ENCODE measurements at places on chromosomes 6 and 20. TPM values are rescaled to one million over a fixed set of nuclear protein-coding genes. Genes with fewer than 3 reads are reported as not detected.

TMEM200A gene
- 0.42 TPM for polyA plus RNA-seq

NAPB gene
- polyA plus RNA-seq = 60.1 TPM

CPXM1 gene
- polyA plus RNA-seq = 12.3 TPM

AIG1 gene
- 47.9 TPM for polyA plus RNA-seq

SEL1L2 gene
- polyA plus RNA-seq = not detected

ZNF334 gene
- 2.2 TPM for polyA plus RNA-seq

TFAP2C gene
- polyA plus RNA-seq = 4.0 TPM

GRCh38 chr6:36155662-36156061 lies 25.3 kb downstream of the MAPK13 start:
- no peak for DNase-seq

GRCh38 chr6:115058414-115059211 lies 715.8 kb upstream of the HS3ST5 start:
- DNase-seq = no peak

- DNase-seq = no peak
These were observed 20.1 kb downstream of the KIF16B start for GRCh38 chr20:16553101-16553500.

DNA sequence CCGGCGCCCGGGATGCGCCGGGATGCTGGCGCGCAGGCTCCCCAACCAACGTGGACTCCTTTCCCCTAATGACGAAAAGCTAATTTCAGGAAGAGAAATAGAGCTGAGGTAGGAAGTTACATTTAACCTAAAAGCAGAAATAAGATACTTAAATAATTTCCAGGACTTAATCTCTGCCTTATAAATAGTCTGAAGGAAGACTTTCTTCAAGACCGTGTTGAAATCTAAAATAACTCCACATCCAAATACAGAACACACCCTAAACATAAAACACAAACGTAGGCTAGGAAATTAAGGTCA lies 1.3 kb downstream of the ASF1A start:
- DNase-seq = no peak

- DNase-seq = peak; percentile 40
These were observed 91.1 kb upstream of the PMEPA1 start for GRCh38 chr20:57800791-57801430.

- DNase-seq = no peak
These were observed 86.7 kb upstream of the F13A1 start for GRCh38 chr6:6407071-6407741.

- DNase-seq = no peak
These were observed 26.5 kb downstream of the ZNF292 start for GRCh38 chr6:87181903-87182302.

DNA sequence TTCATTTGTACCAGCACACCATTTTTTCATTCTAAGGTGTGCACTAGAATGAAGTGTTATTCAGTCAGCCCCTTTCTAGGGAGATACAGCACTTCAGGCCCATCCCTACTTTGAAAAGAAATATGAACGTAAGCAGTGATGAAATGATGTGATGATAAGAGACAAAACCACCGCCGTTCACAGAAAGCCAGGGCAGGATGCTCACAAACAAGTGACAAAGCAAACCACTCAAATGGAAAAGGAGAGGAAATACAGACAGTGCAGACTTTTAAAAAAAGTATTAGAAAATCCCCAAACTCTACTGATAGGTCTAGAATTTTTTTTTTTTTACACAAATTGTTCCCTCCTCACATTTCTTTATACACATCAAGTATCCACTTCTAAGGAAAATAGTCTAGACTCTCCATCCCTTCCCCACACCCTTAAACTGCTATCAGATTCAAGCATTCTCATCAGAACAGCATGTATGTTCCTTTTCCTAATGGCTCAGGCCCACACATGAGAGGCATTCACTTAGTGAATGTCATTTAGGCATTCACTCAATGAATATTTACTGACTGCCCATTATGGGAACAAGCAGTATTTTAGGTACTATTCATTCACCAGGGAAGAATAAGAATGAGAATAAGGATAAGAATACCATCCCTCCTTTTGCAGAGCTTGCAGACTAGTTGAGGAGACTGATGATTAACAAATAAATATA lies 243.5 kb downstream of the GMPR start:
- no peak for DNase-seq

DNA sequence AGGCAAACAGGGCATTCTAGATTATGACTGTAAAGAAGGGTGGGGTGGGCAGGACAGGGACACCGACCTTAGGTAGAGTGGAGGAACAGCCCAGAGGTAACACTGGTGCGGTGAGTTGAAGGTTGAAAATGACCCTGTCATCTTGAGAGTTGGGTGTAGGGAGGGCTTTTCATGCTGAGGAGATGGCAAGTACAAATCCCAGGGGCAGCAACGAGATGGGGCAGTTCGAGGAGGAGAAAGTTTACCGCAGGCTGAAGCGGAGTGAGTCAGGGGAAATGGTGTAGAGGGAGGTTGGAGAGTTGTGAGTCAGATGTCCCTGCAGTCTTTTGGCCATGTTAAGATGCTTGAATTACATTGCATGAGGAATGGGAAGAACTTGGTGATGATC lies 101.1 kb downstream of the HIVEP1 start:
- no peak for DNase-seq

- peak; percentile 40 for DNase-seq
These were observed 1.8 kb upstream of the CARMIL1 start for GRCh38 chr6:25277386-25277785.

GRCh38 chr20:12023194-12023795 lies 105.6 kb downstream of the BTBD3 start:
- no peak for DNase-seq

- no peak for DNase-seq
These were observed 33.9 kb upstream of the ALDH8A1 start for GRCh38 chr6:134983823-134984222.

GRCh38 chr6:127514773-127515227 lies 4.3 kb downstream of the MTCL3 start:
- DNase-seq = peak; percentile 84

DNA sequence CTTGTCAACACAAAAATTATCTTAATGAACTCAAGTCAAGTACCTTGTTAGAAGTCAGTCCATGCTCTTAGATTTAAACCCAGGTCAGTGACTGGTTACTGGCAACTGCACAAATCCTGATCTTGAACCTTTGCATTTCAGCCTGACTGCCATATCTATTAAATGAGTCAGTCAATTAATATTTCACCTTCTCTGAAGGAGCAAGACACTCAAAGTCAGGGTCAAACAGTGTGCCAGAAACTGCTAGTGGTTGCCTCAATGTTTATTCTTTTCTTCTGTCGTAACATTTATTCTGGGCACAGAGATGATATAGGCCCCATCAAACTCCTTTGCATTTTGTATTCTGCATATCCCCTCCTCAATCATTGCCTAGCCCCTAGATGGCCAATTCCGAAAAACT lies 193.9 kb upstream of the MOCS1 start:
- no peak for DNase-seq

DNA sequence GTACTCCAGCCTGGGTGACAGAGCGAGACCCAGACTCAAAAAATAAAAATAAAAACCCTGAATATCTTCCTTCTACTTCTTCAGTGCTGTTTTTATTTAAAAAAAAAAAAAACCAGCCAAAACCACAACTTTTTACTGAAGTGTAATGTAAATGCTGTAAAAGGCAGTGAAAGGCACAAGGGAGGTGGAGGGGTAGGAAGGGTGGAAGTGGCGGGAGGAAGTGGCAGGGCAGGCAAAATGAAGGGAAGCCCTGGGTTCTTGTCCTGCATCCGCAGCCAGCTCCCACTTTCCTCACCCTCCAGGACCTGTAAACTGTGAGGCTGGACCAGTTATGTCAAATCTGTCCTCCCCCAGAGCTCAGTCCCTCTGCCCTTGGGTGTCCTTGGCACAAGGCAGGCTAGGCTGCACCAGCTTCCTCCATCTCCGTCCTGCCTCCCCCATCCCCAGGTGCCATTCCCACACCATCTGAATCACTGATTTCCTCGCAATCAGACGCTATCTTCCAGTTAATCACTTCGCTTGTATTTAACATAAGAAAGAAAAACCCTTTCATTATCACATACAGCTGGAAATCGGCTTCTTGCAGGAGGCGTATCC lies 13.7 kb upstream of the PANK2 start:
- peak; percentile 69 for DNase-seq

- no peak for DNase-seq
These were observed 333.8 kb downstream of the PKHD1 start for GRCh38 chr6:51753635-51754034.

DNA sequence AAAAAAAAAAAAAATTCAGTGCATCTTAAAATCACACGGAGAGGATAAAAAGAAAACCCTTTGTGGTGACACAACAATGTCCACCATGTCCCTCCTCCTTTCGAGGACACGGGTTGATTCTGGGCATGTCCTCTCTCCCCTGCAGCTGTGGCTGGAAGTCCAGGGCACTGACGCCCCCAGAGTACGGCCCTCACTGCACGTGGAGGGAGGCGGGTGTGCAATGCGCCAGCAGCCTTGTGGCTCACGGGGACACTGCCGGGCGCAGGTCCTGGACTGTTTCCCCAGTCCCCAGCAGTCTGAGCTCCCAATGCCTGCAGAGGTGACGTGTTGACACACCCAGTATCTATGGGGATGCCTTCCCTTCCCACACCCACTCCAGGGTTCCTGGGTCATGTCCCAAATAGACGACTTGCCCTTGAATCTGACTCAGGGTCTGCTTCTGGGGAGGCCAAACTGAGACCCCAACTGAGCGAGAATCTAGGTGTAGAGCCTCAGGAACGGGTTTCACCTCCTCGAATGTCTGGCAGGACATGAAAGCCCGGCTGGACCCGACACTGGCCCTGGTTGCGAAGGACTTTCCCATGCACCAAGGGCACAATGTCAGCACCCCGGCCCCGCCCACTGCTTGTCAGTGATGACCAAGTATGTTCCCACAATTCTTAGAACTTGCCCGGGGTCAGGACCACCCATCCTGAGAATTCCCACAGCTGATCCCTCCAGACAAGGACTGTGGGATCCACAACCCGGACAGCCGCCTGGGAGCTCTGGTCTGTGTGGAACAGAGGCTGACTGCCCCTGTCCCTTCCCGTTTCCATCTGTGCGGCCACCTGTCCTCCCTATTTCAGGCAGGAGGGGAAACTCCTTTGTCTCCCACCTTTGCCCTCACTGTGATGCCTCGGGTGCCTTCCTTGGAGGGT lies 425.1 kb upstream of the SULF2 start:
- DNase-seq = no peak

DNA sequence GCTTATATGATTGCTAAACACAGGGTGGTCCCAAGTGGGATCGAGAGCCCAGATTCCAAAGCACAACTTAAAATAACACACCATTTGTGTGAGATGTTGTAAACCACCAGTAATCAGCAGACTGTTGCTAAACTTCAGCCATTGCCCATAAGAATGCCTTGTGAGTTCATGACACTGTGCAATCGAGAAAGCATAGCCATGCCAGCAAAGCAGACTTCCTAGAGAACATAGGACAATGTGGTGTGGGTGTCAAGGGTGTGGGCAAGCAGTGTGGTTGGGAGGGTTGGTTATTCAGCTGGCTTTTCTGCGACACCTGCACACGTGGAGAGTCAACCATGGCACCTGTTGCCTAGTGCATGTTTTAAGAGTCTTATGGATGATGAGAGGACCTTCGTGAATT lies 16.1 kb upstream of the CALHM6 start:
- no peak for DNase-seq

GRCh38 chr20:40056171-40056570 lies 632.9 kb downstream of the MAFB start:
- DNase-seq = no peak

DNA sequence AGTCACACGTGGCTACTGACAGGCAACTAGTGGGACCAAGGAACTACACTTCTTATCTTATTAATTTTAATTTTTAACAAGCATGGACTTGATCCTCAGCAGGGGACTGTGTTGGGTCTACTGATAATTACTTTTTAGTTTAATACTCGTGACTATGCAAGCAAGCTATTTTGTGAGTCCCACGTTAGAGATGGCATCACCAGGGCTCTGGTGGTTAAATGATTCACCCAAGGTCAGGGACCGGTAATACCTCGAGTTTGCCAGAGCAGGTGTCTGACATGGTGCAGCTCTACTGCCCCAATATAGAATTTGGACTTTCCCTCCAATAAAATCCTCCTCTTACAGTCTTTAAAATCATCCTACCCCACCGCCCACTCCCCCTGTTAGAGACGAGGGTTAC lies 98.6 kb upstream of the RIN2 start:
- DNase-seq = no peak

- DNase-seq = no peak
These were observed 307.5 kb upstream of the SULF2 start for GRCh38 chr20:48092596-48093280.

GRCh38 chr6:108673602-108674001 lies 112.9 kb downstream of the FOXO3 start:
- no peak for DNase-seq

DNA sequence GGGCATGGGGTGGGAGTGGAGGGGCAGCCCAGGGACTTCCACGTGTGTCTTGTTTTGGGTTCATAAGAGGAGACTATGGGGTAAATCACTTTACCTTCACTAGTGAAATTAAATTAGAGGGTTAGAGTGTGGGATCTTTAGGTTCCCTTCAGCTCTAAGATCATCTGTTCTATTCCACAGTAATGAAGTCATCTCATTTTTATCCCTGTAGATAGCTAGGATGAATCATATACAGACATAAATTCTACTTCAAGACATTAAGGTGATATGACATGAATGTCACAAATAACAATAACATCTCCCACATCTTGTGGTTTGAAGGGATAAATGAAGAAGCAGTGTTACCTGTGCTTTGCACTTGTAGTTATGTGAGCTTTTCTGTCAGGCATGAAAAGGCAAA lies 83.8 kb downstream of the ELOVL4 start:
- DNase-seq = no peak

DNA sequence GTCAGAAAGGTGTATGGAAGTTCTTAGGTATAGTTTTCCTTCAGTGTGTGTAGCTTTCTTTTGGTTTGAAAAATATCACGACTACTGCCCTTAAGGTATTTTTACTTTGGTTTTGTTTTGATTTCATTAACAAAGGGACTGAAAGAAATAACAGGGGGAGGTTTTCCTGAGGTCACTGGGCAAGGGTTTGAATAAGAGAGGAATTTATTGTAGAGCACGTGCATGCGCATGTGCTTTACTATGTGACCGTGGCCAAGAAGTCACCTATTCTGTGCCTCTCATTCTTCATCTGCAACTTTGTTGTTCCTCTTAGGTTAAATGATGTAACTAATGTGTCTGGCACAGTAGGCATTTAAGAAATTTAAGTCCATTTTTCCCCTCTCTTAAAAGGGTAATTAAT lies 4.1 kb upstream of the MAN1A1 start:
- DNase-seq = no peak

- DNase-seq = peak; percentile 34
These were observed 975 bp upstream of the TFAP2A start for GRCh38 chr6:10415617-10416480.
